ENCODE measurements at places on chromosomes 4 and X. TPM values are rescaled to one million over a fixed set of nuclear protein-coding genes. Genes with fewer than 3 reads are reported as not detected.

GPR143 gene
- total RNA-seq: not detected

ABCG2 gene
- 0.08 TPM for total RNA-seq

USP53 gene
- total RNA-seq: 22.3 TPM

MMRN1 gene
- not detected for total RNA-seq

MRPL1 gene
- total RNA-seq: 22.5 TPM

HTR2C gene
- not detected for total RNA-seq

PABPC5 gene
- total RNA-seq: 5.6 TPM

PPEF2 gene
- not detected for total RNA-seq

CLDN22 gene
- total RNA-seq: not detected

DNA sequence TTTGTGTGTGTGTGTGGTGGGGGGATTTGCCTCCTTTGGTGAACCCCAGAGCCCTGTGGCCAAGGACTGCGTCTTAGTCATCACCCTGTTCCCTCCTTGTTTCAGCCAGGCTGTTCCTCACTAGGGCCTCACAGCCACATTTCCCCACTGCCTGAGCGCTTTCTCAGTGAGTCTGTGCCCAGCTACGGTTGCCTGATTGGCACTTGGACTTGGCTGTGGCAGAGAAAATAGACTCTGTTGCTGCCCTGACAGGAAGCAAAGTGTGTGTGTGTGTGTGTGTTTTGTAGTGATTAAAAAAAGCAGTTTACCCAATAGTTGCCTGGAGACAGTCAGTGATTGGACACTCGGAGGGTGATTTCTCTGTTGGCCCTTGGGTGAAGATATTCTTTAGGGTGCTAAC lies 113.0 kb downstream of the UCHL1 start:
- peaks cover 14% of the 10 kb centered on the region for H3K27me3 ChIP-seq
- H3K4me3 ChIP-seq: no peak overlapping the region

- H3K36me3 ChIP-seq: peaks cover 30% of the 10 kb centered on the region
- H3K4me3 ChIP-seq: no peak overlapping the region
- H3K27ac ChIP-seq: no peak overlapping the region
- no peaks in the 10 kb centered on the region for H3K27me3 ChIP-seq
- H3K4me1 ChIP-seq: no peaks in the 10 kb centered on the region
- DNase-seq: no peak
Measured at GRCh38 chrX:108132034-108132433, 40.5 kb downstream of the ATG4A start.

GRCh38 chrX:134026565-134027311 lies 41.3 kb upstream of the GPC3 start:
- H3K27me3 ChIP-seq: no peaks in the 10 kb centered on the region
- no peak overlapping the region for H3K27ac ChIP-seq
- peak overlapping the region; percentile 66 for H3K4me3 ChIP-seq
- DNase-seq: no peak
- H3K4me1 ChIP-seq: peaks cover 8% of the 10 kb centered on the region

GRCh38 chr4:103076747-103077347 lies at the start of gene SLC9B2:
SLC9B2 (minus strand) TSS chr4:103076761; CDS start chr4:103067550, 9,211 bp downstream.
- peaks cover 31% of the 10 kb centered on the region for H3K4me1 ChIP-seq
- no peaks in the 10 kb centered on the region for H3K27me3 ChIP-seq
- H3K27ac ChIP-seq: peak within 1 kb of the TSS; percentile 98
- DNase-seq: no peak
- H3K36me3 ChIP-seq: peaks cover 4% of the 10 kb centered on the region

GRCh38 chr4:55876387-55876786 lies 22.9 kb downstream of the EXOC1 start:
- no peak for DNase-seq
- peak overlapping the region; percentile 45 for H3K27ac ChIP-seq
- peaks cover 7% of the 10 kb centered on the region for H3K4me1 ChIP-seq
- H3K27me3 ChIP-seq: no peaks in the 10 kb centered on the region
- no peak overlapping the region for H3K4me3 ChIP-seq

- no peak for DNase-seq
- H3K27me3 ChIP-seq: no peaks in the 10 kb centered on the region
- no peaks in the 10 kb centered on the region for H3K36me3 ChIP-seq
Measured at GRCh38 chrX:110407910-110408545, 49.4 kb downstream of the RTL9 start.

DNA sequence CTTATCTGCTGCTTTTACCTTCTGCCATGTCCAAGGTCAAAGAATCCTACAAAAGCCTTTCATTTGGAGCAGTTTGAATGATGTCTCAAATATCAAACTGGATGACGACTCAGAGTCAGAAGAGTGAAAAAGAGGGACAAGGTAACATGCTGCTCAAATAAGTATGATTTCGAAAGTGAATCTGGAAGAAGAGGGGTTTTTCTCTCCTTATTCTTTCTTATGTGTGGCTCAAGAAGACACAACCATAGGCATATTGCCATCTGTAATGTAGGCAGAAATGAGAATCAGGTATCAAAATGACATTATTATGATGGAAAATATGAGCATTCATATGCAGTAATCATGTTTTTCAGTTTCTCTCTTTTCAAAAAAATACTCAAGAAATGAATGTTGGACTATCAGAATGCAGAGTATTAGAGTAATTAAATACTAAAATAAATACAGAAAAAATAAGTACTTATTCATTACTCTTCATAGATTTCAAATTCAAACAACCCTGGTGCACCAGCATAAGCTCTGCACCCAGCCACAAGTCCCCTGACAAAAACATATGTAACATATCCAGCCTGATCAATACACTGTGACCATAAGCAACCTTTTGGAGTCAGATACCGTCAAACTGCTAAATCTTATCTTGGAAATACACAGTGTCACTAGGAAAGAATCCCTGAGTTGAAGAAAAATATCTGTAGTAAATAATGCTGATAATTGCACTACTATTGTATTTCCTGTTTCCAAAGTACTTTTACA lies 468.6 kb downstream of the INPP4B start:
- no peaks in the 10 kb centered on the region for H3K36me3 ChIP-seq
- peaks cover 68% of the 10 kb centered on the region for H3K4me1 ChIP-seq
- DNase-seq: no peak
- H3K4me3 ChIP-seq: no peak overlapping the region

DNA sequence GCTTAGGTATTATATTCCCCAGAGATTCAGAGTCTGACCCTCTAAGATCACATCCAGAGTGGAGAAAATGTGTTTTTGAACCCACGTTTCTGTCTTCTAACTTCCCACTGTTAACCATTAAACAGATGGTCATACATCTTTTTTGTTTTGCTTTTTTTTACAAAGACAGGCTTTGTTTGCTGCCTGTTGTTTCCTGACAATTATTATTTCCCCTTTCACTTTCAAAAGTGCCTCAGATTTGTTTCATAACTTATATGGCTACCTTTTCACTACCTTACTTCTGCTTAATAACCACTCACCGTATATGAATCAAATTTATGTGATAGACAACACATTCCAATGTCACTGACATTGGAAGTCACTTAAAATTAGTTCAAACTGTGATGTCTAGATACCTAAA lies 142.2 kb downstream of the HS3ST1 start:
- H3K4me3 ChIP-seq: no peak overlapping the region
- H3K27ac ChIP-seq: no peak overlapping the region
- no peaks in the 10 kb centered on the region for H3K4me1 ChIP-seq
- H3K27me3 ChIP-seq: no peaks in the 10 kb centered on the region
- no peaks in the 10 kb centered on the region for H3K36me3 ChIP-seq

GRCh38 chr4:139876337-139876941 lies 210.8 kb downstream of the MGST2 start:
- no peak overlapping the region for H3K4me3 ChIP-seq
- H3K27ac ChIP-seq: no peak overlapping the region
- no peaks in the 10 kb centered on the region for H3K36me3 ChIP-seq
- DNase-seq: no peak
- no peaks in the 10 kb centered on the region for H3K27me3 ChIP-seq
- peaks cover 14% of the 10 kb centered on the region for H3K4me1 ChIP-seq

GRCh38 chr4:24965627-24966026 lies 52.8 kb upstream of the CCDC149 start:
- no peak overlapping the region for H3K27ac ChIP-seq
- H3K4me1 ChIP-seq: no peaks in the 10 kb centered on the region
- no peaks in the 10 kb centered on the region for H3K36me3 ChIP-seq
- no peak for DNase-seq
- no peaks in the 10 kb centered on the region for H3K27me3 ChIP-seq

DNA sequence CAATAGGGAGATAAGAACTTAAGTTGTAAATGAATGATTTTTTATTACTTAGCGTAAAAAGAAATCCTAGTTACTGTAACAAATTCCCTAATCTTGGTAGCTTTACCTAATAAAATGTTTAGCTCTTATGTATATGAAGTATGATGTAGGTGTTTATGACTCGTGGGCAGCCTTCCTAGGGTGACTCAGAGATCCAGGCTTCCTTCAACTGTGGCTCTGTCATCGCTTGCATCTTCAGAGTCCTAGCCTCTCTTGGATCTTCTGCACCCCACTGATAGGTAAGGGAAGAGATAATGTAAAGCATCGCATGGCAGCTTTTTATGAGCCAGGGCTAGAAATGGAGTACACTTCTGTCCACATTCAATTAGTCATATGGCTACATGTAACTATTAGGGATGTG lies 165.6 kb upstream of the GLRA2 start:
- H3K27me3 ChIP-seq: no peaks in the 10 kb centered on the region
- H3K4me3 ChIP-seq: no peak overlapping the region
- DNase-seq: no peak
- no peak overlapping the region for H3K27ac ChIP-seq

DNA sequence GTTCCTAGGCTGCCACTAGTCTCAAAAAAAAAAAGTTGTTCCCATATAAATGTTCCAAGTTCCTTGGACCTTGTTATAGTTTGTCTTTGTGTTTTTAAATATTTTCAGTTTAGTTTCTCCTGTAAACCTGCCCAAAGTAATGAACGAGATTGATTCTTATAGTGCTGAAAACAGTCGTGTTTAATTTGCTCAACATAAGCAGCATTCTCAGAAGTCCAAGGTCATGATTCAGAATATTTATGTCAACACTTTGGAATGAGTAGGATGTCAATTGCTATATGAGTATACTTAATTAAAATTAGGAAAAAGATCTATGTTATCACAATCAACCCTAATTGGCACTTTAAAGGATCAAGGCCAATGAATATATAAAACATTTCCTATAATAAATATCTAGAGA lies 510.9 kb downstream of the PPP4R3C start:
- H3K27ac ChIP-seq: no peak overlapping the region
- no peak overlapping the region for H3K4me3 ChIP-seq
- no peaks in the 10 kb centered on the region for H3K4me1 ChIP-seq
- no peaks in the 10 kb centered on the region for H3K36me3 ChIP-seq

DNA sequence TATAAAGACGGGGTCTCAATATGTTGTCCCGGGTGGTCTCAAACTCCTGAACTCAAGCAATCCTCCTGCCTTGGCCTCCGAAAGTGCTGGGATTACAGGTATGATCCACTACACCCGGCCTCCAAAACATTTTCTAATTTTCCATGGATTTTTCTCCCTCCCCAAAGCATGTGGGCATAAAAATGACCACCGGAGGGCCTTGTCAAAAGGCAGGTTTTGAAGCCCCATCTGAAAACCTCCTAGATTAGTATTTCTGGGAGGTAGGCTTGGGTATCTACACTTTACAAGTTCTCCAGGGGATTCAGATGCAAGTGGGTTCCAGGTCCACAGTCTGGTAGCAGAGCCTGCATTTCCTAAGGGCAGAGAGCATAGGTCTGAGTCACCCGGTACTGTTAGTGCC lies 1.4 kb upstream of the GPR173 start:
- H3K4me1 ChIP-seq: peaks cover 5% of the 10 kb centered on the region
- H3K36me3 ChIP-seq: no peaks in the 10 kb centered on the region
- no peak overlapping the region for H3K4me3 ChIP-seq
- H3K27ac ChIP-seq: no peak overlapping the region

DNA sequence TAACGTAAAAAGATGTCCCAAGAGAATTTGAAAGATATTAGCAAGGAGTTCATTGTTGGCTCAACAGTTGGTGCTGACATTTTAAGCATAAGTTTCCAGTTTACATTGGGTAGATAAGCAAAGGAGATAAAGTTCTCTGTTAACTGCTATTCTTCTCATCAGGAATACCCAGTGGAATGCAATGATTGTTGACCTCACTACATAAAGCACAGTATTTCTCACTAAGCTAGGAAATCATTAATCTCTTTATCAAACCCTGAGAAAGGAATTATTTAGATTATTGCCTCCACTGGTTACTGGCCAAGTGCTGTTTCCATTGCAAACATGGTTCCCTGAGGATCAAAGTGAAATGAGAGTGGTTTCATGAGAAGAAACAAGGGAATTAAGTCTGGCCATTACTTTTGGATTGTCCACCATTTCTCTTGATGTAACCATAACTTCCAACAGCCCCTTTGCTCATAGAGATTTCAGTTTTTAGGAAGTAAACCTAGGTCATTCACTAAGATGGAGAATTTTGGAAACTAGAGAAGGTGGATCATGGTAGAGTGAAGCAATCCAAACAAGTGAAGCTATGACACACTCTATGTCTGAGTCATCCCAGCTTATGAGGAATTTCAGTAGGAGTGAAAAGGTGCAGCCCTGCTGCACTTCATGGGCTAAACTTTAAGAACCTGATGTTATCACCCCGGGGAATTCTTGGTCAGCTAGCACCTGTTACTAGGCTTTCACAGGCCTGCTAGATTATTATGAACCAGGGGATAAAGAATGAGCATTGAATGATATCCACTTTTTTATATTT lies 163.4 kb downstream of the AREG start:
- no peaks in the 10 kb centered on the region for H3K36me3 ChIP-seq
- no peak overlapping the region for H3K4me3 ChIP-seq
- peaks cover 46% of the 10 kb centered on the region for H3K27me3 ChIP-seq
- DNase-seq: no peak
- H3K27ac ChIP-seq: no peak overlapping the region
- no peaks in the 10 kb centered on the region for H3K4me1 ChIP-seq

DNA sequence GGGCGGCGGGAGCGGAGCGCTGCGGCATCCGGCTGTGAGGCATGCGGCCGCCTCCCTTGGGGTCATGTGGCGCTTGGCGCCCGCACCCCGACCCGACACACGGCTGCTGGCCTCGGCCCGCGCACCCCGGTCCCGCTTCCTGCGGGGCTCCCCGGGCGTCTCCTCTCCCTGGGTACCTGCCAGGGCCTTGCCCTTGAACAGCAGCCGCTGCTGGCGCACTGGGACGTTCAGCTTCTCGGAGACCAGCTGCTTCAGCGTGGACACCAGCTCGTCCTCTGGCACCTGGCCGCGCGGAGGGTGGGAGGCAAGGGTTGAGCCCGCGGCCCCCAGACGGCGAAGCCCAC lies 391 bp downstream of the UBL4A start:
- H3K4me1 ChIP-seq: peaks cover 16% of the 10 kb centered on the region
- H3K36me3 ChIP-seq: peaks cover 7% of the 10 kb centered on the region
- no peaks in the 10 kb centered on the region for H3K27me3 ChIP-seq
- H3K27ac ChIP-seq: no peak overlapping the region

- H3K27me3 ChIP-seq: peaks cover 13% of the 10 kb centered on the region
- no peaks in the 10 kb centered on the region for H3K4me1 ChIP-seq
- no peak overlapping the region for H3K27ac ChIP-seq
- no peaks in the 10 kb centered on the region for H3K36me3 ChIP-seq
Measured at GRCh38 chrX:112043997-112044396, 38.6 kb downstream of the TRPC5 start.

GRCh38 chr4:17152941-17153540 lies 254.6 kb upstream of the LDB2 start:
- no peak for DNase-seq
- H3K4me1 ChIP-seq: peaks cover 3% of the 10 kb centered on the region

- no peaks in the 10 kb centered on the region for H3K27me3 ChIP-seq
- peak overlapping the region; percentile 44 for H3K4me3 ChIP-seq
- no peak for DNase-seq
- peaks cover 58% of the 10 kb centered on the region for H3K4me1 ChIP-seq
- no peaks in the 10 kb centered on the region for H3K36me3 ChIP-seq
Measured at GRCh38 chr4:137663251-137664045, 131.2 kb upstream of the PCDH18 start.
